ENCODE measurements at places on chromosomes 7 and 10.

DNA sequence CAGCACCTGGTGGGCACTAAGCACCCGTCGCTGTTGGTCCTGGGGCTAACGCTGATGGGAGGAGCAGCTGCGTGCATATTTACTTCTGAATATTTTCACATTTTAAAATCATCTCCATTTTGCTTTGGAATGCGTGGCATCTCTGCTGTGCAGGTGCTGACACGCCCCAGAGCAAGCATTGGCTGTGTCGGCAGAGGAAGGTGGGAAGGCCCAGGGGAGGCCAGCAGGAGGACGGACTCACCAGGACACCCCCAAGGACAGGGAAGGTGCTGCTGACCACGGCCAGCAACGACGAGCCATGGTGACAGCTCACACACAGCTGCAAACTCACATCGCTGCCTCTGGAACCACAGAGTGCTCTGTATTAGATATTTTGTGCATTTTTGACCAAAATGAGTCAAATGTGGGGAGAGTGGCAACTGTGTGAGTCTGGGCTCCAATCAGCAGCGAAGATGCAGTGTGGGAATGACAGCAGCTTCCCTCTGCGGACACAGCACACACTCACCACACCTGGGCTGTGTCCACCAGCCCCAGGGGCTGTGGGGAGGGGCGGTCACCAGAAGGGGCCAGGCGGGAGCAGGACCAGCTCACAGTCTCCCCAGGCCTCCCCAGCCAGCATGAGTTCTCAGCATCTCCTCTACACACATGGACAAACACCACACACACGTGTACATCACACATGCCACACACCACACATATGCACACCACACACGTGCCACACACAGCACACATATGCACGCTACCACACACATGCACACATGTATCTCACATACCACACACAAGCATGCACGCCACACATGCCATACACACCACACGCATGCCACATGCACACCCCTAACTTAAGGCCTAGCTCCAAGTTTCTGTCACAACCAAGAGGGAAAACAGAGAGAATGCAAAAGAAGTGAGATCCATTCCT is 58.2 kb downstream of the PTPRN2 start:
- no peak for DNase-seq

GRCh38 chr7:113774182-113774807 is 144.5 kb downstream of the PPP1R3A start:
- no peak for DNase-seq

DNA sequence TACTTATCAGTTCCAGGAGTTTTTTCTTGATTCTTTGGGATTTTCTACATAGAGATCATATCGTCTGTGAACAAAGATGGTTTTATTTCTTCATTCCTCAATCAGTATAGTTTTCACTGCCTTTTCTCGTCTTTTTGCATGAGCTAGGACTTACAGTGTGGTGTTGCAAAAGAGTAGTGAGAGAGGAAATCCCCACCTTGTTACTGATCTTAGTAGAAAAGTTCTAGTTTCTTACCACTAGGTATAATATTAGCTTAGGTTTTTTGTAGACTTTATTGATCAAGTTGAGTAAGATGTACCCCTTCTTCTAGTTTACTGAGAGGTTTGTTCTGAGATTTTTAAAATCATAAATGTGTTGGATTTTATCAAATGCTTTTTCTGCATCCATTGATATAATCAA is 123.3 kb downstream of the TMEM26 start:
- no peak for DNase-seq

DNA sequence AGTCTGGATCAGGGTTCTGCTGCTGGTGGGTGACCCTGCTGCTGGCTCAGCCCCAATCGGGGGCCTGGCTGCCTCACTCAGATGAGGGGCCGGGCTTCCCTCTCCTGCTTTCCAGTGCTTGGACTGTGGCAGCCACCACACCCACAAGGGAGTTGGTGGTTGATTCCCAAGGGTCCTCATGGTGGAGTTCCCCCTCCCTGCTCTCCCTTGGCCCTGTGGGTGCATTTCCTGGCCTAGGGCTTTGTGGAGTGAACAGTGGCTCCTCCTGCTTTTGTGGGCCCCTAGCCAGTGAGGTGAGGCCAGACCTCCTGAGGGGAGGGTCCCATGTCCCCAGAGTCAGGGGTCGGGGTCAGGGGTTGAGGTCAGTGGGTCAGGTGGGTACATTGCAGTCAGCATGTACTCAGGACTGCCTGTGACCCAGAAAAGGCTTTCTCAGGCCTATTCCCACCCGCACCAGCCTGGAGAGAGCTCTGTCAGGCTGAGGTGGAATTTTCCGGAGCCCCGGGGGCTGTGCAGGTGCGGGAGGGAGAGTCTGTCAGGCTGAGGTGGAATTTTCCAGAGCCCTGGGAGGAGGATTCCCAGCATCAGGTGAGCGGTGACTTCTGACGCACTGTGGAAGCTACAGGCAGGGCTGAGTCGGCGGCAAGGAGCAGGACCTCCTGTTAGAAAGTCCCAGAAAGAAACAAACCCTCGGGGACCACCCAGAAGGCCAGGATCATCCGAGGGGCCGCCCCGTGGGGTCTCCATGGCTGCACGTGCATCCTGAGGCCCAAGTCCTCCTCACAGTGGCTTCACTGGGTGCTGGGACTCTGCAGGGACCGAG is 94.4 kb upstream of the INSIG1 start:
- DNase-seq = no peak

DNA sequence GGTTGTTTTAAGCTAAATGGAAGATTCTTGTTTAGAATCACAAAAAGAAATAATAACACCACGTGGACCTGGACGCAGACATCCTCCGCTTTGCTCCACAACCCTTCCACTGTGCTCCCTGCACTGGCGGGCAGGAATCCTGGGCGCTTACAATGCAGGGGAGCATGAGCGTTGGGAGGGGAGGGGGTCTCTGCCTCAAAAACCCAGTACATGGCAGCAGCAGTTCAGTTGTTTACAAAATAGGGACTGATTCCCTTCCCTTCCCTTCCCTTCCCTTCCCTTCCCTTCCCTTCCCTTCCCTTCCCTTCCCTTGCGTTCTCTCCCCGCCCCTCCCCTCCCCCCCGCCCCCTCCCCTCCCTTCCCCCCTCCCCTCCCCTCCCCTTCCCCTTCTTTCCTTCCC is 169.6 kb upstream of the ITGB1 start:
- DNase-seq = no peak

DNA sequence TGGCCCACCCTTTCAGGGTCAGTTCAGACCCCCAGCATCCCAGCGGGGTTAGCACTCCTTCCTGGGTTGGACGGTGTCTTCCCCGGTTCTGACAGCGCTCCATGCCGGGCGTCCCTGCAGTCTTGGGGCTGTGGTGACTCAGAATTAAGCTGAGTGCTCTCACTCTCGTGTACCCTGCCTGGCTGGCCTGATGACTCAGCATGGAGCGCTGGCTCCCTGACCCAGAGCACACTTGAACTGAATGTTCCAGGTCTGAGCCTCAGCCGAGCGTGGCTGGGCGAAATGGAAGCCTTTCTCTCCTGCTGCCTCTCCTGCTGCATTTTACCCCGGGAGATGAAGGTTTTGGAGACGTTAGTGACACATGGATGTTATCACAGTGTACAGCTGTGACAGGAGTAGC is 7.1 kb downstream of the BAG3 start:
- DNase-seq = no peak

- DNase-seq = peak; percentile 15
Measured at GRCh38 chr10:5563991-5564536, 39.3 kb downstream of the CALML3 start.

DNA sequence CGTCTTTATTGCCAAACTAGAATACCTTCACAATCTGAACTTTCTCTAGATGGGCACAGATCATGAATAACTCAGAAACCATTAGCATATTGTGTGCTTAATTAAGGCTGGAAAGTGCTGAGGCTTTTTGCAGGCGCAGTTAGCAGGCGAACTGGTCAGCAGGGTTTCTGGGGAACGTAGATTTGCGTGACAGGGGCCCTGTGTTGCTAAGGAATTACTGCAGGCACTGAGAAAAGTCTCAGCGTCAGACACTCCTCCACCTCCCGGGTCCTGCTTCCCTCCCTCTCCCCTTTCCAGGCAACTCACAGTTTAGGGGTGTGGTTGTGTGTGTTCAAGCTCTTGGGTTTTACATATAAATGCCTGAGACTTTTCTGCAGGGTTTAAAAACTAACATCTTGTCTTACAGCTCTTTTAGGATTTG is 2.2 kb downstream of the MAP3K8 start:
- no peak for DNase-seq

DNA sequence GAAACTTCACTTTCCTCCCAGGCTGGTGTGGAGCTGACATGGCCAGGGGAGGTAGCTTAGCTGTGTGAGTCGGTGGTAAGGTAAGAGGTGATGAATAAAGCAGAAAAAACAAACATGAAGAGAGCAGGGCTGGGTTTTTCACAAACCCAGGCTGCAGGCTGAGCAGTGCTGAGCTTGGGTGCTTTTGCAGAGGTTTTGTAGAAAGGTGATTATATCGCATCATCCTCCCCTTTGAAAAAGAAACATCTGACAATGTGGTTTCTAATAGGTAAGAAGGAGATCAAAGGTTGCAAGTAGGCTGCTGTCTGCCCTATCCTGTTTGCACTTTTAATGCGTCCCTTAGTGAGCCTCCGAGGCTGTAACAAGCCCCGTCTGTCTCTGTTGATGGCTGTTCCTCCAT is 69.6 kb upstream of the GRM8 start:
- peak; percentile 23 for DNase-seq

- no peak for DNase-seq
Measured at GRCh38 chr10:71846816-71847215, 4.2 kb downstream of the PSAP start.

GRCh38 chr10:70274643-70275042 is 9.2 kb downstream of the NPFFR1 start:
- DNase-seq = no peak

DNA sequence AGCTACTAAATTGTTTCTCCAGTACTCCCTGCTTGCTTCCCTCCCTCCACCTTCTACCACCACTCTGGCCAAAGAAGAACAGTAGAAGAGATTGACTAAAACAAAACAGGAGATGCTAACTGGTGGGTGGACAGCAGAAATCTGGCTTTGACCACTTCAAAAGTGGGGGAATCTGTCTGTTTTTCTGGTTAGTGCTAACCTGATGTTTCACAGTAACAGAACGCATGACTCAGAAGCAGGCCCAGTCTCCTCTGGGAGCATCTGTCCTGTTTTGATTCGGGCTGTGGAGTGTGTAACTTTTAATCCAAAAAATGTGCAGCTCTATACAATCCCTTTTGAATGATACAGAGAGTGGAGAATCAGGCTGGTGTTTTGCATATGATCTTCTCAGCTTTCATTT is 32.7 kb upstream of the ZNF438 start:
- DNase-seq = no peak

DNA sequence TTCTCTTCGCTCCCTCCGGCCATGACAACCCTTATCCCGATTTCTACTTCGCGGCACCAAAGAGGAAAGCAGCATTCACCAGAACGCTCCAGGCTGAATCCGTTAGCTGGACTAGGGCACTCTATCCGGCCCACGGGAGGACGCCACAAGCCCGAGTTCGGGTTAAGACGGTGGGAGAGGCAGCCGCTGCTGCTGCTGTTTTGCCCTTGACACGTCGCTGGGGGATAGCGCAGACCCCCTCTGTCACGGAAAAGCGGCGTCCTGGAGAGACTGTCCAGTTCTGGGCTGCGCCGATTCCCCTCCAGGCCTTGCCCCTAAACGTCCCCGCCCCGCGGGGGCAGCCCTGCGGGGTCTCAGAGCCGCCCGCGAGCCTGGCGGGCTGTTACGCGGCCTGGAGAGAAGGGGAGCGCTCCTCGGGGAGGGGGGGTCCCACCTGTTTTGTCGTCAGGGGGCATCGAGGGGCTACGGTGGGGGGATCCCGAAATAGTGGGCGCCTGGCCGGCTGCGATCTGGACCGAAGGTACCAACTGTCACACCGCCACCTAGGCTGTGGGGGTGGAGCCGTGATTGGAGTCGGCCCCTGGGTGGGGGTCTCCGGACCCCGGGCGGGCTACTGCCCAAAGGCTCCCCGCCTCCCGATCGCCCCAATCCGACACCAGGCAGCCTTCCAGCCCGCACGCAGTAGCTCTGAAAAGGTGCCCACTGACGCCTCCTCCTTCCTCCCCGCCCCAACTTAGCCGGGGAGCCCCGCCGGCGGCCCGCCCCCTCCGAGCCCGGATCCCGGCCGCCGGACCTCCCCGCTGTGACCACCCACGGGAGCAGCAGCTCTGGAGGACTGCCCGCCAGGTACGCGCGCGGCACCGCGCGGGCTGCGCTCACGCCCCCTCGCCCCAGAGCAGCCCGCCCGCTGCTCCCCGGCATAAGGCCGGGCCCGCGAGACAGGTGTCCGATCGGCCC is 772 bp downstream of the SGMS1 start:
- DNase-seq = peak; percentile 41

DNA sequence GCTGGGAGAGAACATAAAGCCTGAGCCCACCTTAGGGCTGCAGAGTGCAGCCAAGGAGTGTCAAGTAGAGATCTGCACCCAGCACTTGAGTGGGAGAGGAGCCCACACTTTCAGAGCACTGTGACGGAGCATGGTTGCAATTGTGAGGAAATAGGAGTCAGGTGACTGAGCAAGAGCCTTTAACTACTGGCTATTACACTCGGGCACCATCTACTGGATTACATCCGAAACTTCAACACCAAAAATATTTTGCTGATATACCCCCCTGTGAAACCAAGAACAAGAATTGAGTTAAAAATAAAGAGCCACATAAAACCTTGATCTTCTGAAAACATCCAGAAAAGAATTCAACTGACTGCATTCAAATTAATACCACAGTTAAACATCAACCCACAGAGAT is 657.9 kb downstream of the NXPH1 start:
- DNase-seq = no peak

DNA sequence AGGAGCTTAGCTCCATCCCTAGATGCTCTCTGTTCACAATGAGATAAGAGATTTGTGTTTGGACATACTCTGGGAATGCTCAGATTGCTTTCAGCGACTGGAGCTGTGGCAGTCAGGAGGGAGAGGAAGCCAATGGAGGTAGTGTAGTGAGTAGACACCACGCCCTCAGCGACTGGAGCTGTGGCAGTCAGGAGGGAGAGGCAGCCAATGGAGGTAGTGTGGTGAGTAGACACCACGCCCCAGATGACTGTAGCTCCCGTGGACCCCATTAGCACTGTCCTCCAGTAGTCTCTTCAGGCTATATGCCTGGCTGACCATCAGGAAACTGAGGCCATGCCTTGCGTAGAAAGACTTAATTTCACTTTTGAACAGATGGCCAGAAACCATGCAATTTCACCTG is 1033.8 kb downstream of the NRG3 start:
- no peak for DNase-seq

- DNase-seq = no peak
Measured at GRCh38 chr7:19674266-19674960, 34.4 kb downstream of the POLR1F start.

- no peak for DNase-seq
Measured at GRCh38 chr7:96486681-96487080, 164.8 kb upstream of the SLC25A13 start.

Data from activated gamma-delta T cell treated with Interleukin-2 at 50 U/mL for 16 hours (primary cell).